ENCODE measurements at places on chromosomes 12 and 14.

- no peak for DNase-seq
Measured at GRCh38 chr12:103855896-103856657, 15.0 kb upstream of the NT5DC3 start.

GRCh38 chr12:64170024-64170423 lies 52.1 kb downstream of the KICS2 start:
- no peak for DNase-seq

GRCh38 chr12:49200919-49201594 lies 12.2 kb upstream of the TUBA1A start:
- no peak for DNase-seq

- DNase-seq, result no peak
Measured at GRCh38 chr12:105222726-105223351, 13.1 kb downstream of the APPL2 start.

- DNase-seq, result no peak
Measured at GRCh38 chr14:95524706-95525512, 8.5 kb upstream of the SYNE3 start.

DNA sequence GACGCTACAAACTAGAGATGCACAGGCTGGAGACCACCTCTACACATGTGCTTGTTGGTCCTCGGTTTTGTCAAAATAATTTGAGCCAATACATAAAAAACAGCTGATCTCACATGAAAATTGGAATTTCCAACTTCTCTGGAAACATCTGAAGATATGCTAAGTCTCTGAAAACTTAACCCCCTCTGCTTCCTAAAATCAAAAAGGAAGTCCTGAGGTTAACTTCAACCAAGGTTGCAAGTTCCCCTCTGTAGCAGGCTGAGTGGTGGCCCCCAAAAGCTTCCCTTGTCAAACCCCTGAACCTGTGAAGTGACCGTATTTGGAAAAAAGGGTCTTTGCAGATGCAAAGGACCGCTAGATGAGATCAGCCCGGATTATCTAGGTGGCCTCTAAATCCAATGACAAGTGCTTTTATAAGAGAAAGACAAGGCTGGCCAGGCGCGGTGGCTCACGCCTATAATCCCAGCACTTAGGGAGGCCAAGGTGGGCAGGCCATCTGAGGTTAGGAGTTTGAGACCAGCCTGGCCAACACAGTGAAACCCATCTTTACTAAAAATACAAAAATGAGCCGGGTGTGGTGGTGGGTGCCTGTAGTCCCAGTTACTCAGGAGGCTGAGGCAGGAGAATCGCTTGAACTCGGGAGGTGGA lies 32.0 kb upstream of the VPS37B start:
- no peak for DNase-seq

- no peak for DNase-seq
Measured at GRCh38 chr12:618605-619004, 44.6 kb downstream of the NINJ2 start.

GRCh38 chr12:78863482-78864402 lies 832 bp upstream of the SYT1 start:
- DNase-seq, result no peak

GRCh38 chr12:75641031-75641780 lies 129.8 kb upstream of the KRR1 start:
- DNase-seq, result peak; percentile 2

- DNase-seq, result no peak
Measured at GRCh38 chr14:65414961-65415589, 2.5 kb downstream of the FUT8 start.

GRCh38 chr12:85630851-85631250 lies 205.4 kb downstream of the RASSF9 start:
- DNase-seq, result no peak

- DNase-seq, result no peak
Measured at GRCh38 chr12:111316671-111317070, 52.2 kb downstream of the PHETA1 start.

DNA sequence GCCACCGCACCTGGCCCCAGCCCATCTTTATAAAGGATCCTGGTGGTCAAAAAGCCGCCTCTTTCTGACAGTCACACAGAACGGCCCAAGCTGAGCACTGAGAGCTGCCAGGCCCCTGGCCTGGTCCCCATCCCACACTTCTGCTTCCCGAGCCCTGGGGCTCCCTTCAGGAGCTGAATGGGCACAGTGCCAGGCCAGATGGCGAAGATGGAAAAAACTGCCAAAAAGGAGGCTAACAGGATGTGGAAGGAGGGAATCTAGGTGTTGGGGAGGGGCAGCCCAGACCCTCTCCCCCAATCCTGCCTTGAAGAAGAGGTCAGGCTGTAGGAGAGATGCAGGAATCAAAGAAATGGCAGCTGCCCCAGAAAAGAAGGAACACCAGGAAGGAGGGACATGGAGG lies 5.0 kb downstream of the LPAR5 start:
- no peak for DNase-seq

DNA sequence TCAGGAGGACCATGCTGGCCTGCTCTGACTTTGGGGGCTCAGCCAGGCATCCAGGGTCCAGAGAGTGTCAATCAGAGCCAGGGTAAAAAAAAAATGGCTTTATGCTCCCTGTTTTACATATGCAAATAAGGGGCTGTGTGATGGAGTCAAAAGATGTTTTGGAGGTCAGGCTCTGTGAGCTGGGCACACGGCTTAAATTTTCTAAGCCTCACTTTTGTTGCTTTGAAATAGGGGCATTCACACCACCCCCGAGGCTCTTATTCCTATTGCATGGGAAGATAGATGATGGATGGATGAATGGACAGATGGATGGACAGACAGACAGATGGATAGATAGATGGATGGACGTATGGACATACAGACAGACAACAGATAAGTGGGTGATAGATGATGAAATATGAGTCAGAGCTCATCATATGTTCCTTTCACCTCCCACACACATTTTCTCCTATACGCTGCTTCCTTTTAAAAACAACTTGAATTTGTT lies 42.7 kb downstream of the RIN3 start:
- DNase-seq, result no peak

- peak; percentile 36 for DNase-seq
Measured at GRCh38 chr12:8890313-8891085, 23.8 kb upstream of the PHC1 start.

- peak; percentile 30 for DNase-seq
Measured at GRCh38 chr14:70642303-70643235, 853 bp downstream of the TTC9 start.

DNA sequence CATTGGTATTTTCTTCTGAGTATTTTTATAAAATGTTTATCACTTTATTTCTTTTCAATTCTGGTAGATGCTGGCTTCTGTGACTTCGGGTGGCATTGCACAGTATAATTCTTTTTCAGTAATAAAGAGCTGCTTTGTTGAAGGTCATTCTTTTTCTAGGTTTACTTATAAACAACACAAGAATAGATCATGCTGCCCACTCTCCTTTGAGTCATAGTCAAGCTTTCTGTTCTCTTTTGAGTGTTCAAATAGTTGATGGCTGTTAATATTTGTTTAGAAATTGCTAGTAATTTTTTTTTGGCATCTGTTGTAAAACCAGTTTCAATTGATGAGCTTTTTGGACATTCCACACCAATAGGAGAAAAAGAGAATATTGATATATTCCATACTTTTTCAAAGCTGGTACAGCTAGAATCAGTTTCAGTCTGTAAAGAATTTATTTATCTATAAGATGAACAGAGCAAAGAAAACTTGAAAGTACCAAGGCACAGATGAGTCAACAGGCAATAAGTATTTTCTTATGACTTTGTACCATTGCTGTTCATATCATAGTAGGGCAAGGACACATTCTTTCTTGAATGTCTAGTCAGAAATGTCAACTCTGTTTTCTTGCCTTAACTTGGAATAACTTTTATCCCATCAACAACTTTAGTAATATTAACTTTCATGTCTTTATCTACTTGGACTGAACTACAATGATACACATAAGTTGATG lies 513.0 kb upstream of the SEL1L start:
- no peak for DNase-seq

DNA sequence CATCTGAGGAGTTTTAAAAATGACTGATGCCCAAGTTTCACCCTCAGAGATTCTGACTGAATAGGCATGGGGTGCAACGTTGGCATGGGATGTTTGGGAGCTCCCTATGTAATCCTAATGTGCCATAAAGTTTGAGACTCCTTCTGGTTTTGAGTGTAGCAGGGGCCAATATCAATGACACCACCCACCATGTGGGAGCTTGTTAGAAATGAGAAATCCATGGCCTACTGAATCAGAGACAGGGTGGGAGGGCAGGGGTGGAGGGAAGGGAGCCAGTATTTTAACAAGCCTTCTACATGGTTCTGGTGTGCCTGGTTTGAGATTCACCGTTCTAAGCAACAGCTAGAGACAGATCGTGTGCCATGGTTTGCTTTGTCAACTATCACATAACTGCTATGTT lies 46.1 kb downstream of the VCPKMT start:
- DNase-seq, result no peak

- no peak for DNase-seq
Measured at GRCh38 chr12:31585271-31585670, 5.7 kb downstream of the DENND5B start.

DNA sequence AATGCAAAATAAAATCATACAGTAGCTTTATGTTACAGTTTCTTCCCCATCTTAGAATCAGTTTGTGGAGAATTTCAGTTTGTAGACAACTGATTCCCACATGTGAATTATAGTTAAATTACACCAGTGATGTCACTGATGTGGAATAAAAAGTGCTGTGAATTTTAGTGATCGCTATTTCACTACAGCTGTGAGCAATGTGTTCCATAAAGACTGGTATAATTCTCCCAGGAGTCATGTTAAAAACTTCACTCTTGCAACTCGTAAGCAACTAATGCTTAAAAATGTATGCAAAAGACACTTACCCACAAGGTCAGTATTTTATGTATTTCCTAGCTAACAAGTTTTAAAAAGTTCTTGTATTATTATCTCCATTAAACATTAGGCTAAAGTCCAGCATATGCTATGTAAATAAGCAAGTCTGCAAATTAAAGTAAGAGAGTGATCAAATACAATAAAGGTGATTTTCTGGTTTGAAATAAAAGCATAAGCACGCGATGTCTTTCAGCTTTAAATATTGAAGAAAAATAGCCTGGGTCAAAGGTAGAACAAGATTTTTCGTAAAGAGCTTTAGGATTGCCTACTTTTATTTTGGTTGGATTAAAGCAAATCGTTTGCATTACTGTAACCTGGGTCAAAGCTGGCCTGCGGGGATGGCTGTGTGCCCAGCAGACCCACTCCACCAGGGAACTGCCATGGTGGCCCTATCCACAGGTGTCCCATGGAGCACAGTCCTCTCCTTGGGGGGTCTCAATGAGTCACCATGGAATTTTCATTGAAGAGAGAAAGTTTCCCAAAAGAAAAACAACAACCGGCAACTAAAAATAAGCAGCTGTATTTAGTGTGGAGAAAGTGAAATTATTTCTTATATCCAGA lies 12.7 kb upstream of the LRIG3 start:
- no peak for DNase-seq

DNA sequence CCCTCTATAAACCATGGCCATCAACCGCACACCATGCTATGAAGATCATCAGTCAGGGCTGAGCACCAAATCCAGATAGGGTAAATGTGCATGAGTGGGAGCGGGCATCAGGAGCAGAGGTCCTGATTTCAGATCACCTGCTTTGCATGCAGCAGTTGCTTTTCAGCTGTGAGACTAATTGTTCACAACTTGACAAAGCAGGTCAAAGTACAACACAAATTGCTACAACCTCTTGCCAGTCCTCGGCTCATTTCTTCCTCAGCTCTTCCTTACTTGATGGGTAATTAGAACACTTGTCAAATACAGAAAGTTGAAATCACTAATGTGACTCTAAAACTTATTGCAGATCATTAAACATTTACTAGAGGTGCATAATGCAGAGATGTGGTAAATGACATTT lies 171.6 kb downstream of the PPM1H start:
- no peak for DNase-seq

- DNase-seq, result no peak
Measured at GRCh38 chr14:101151226-101151926, 247.9 kb upstream of the RTL1 start.

GRCh38 chr14:101055776-101056374 lies 152.4 kb upstream of the RTL1 start:
- DNase-seq, result no peak

DNA sequence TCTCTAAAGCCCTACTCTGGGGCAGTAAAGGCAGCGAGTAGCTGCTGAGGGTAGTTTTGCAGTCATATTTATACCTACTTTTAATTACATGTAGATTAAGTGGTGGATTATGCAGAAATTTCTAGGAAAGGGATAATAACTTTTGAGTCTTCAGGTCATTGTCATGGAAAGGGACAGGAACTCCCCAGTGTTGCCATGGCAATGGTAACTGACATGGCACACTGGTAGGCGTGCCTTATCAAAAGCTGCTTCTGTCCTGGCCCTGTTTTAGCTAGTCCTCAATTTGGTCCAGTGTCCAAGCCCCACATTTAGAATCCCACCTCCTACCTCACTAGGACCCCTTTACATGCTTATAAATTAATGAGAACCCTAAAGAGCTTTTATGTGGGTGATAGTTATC lies 303.1 kb downstream of the VRK1 start:
- no peak for DNase-seq

DNA sequence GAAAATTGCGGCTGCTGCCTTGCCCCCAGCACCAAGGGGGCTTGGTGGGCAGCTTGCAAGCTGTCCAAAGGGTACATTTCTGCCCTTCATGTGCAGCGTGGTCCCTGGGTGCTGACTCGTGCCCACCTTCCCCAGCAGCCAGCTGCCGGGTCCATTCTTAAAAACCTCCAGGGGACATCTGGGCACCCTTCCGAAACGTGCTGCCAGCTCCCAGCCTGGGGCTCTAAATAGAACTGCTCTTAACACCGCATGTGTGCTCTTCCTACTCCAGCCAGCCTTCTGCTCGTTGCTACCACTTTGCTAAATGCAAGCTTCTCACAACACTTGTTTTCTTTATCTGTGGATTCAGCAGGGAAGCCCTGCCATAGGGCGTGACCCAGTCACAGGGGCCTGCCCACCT lies 66.0 kb downstream of the RIMBP2 start:
- DNase-seq, result no peak

DNA sequence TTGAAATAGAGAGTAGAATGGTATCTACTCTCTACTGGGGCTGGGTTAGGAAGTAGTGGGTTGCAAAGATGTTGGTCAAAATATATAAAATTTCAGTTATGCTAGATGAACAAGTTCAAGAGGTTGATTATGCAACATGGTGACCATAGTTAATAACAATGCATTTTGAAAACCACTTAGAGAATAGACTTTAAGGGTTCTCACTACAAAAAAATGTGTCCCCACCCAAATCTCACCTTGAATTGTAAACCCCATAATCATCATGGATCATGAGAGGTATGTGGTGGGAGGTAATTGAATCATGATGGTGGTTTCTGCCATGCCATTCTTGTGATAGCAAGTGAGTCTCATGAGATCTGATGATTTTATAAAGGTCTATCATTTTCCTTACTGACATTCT lies 94.0 kb downstream of the C12orf50 start:
- no peak for DNase-seq

GRCh38 chr14:80055667-80056496 lies 155.4 kb downstream of the DIO2 start:
- peak; percentile 0 for DNase-seq

- DNase-seq, result no peak
Measured at GRCh38 chr12:53862831-53863230, 75.8 kb upstream of the HOXC13 start.

DNA sequence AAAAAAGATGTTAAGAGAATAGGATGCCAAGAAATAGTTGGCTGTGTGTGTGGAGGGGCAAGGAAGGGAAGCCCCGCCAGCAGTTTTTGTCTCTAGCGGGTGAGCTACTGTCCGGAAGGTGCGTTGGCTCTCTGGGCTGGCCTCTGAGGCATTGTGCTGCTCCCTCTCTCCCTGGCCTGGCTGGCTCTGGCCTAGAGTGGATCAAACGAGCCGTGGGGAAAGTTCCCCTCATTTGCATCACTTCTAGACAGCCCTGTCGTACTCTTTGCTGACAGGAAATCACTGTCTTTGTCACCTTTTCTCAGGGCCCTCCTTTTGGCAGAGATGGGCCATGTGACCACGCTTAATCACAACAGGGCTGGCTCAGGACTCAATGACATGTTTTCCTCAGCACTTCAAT lies 236.1 kb upstream of the NPAS3 start:
- peak; percentile 10 for DNase-seq

All from stimulated activated CD4-positive, alpha-beta T cell treated with anti-CD3 and anti-CD28 coated beads, Interleukin-12 subunit alpha, Interleukin-12 subunit beta, amount 100 ng/mL, for 4 hours (primary cell).